Fibroblast of villous mesenchyme (primary cell): ENCODE measurements at places on chromosomes 1 and 21. TPM values are rescaled to one million over a fixed set of nuclear protein-coding genes. Genes with fewer than 3 reads are reported as not detected.
A peak's percentile ranks its signal among the peaks of the same experiment; 100 is the strongest.

DNA sequence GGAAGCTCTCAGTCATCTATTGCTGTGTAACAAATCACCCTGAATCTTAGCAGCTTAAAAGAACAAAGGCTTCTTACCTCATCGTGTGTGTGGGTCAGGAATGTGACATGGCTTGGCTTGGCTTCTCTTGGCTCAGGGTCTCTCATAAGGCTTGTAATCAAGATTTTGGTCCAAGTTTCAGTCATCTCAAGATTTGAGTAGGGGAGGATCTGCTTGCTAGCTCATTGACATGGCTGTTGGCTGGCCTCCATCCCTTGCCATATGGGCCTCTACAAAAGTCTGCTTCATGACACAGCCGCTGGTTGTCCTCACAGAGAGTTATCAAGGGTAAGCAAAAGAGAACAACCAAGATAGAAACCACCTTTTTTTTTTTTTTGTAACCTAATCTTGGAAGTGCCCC, 207.7 kb downstream of the PTPRC start:
- DNase-seq: no peak

GRCh38 chr1:226919587-226919986, 20.5 kb upstream of the COQ8A start:
- DNase-seq: no peak

DNA sequence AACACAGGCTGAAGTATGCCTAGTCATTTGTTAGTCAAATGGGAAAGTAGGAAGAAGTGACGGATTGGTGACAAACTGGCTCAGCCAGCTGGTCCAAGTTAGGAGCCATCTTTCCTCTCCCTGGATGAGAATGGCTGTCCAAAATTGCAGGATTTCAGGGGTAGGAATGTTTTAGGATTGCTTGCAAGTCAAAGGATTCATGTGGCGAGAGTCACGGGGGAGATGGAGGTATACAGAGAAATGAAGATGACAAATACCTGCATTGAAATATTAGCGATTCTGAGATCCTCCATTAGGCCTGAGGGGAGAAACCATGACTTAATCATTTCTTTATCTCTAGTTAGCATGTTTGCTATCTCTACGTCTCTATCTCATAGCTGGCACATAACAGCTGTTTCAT, 41.8 kb upstream of the PIGC start:
- no peak for DNase-seq

- DNase-seq: no peak
These were observed 15.2 kb downstream of the STYXL2 start for GRCh38 chr1:167109125-167109524.

GRCh38 chr1:58739856-58740466, 40.1 kb upstream of the MYSM1 start:
- peak; percentile 74 for DNase-seq

DNA sequence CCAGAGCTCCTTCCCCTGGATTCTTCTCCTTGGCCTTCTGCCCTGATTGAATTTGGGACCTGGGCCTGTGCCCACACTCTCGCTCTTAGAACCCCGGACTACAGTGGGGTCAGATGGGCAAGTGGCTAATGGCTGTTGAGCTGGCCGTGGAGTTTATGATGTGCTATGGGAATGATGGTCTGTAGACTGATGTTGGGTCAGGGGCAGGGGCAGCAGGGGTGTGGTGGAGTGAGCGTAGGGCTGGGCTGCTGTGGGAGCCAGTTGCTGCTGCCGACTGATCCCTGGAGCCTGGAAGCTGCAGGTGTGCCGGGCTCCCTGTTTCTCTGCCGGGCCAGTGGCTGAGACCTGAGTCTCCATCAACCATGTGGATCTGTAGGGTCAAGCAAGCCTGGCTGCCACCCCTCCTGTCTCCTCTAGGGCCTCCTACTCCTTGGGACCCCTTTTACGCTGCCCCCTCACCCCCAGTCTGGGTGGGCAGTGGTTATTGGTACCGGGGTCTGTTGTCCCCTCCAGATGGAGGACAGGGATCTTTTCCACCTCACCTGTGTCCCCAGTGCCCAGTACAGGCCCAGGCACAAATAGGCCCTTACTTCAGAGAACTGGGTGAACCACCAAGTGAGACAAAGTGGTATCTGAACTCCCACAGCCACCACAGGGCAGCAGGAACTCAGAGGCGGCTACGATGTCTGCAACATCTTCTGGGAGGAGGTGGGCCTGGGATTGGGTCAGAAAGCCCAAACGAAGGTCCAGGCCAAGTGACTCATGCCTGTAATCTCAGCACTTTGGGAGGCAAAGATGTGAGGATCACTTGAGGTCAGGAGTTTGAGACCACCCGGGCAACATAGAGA, 5.1 kb downstream of the PODN start:
- no peak for DNase-seq

DNA sequence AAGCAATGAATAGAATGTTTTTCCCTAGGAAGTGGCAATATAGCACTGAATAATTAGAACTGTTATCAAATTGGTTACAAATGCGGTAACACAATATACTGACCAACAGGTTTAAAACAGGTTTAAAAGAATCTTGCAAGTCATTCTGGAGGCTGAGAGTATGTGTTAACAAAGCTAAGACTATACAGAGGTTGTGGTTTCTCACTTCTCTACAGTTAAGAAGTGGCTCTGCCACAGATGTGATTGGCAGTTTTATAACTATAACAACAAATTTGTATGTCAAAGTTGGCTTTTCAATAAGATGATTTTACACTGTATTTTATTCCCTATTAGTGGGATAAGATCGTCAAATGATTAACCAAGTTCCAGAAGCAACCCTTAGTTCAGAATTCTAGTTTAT, 7.1 kb downstream of the ANGEL2 start:
- no peak for DNase-seq

DNA sequence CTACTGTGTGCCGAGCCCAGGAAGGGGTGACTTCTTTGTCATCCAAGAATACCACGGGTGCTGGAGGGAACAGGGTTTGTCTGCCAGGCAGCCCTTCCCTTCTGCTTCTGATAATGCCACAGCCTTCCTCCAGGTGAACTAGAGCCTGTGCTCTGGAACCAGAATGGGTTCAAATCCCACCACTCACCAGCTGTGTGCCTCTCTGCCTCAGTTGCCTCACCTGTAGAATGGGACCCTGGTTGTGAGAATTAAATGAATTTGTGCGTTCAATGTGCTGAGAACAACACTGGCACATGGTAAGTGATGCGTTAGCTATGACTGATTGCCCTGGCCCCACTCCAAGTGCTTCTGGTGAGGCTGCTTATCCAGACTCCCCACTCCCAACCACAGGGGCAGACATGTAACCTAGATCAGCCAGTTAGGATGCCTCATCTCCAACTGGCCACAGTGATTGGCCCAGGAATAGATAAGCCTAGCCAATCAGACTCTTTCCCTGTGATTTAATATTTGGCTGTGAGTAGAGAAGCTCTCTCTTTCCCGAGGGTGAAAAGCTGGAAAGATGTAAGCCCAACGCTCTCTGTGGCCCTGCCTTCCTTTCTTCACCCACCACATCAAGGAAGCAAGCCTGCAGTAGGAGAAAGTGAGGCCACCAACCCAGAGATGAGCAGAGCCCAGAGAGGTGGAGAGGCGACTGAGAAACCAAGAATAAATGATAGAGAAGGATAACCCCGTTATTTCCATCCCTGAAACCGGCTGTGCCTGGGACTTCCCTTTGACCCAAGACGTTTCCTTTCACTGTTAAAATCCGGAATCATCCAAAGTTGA, 20.8 kb upstream of the LAPTM5 start:
- DNase-seq: peak; percentile 69

DNA sequence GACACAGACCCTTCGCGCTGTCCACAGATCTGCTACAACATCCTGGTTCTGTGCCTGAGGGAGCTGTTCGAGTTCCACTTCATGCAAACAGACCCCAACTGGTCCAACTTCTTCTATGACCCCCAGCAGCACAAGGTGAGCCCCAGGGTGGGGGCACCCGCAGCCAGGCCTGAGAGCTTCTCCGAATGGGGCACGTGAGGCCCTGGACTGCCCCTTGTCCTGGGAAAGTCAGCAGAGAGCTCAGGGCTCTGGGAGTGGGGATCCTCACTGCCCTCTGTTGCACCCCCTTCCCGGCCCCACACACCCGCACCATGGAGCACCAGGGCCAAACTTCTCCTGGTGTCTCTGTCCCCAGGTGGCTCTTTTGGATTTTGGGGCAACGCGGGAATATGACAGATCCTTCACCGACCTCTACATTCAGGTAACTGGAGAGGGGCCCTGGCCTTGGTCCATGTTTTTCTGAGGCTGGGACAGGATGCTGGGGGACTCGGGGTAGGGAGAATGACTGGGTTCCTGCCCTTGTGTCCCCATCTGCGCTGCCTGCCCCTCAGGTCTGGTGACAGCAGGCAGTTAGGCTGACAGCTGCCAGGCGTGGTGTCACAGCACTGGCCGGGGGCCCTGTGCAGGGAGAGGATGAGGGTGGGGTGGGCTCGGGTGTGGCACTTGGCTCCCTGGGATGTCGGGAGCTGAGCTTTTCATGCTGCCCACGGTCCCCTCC, 44.6 kb downstream of the COQ8A start:
- no peak for DNase-seq

LIN28A gene
- total RNA-seq: not detected in 2 replicates

DNA sequence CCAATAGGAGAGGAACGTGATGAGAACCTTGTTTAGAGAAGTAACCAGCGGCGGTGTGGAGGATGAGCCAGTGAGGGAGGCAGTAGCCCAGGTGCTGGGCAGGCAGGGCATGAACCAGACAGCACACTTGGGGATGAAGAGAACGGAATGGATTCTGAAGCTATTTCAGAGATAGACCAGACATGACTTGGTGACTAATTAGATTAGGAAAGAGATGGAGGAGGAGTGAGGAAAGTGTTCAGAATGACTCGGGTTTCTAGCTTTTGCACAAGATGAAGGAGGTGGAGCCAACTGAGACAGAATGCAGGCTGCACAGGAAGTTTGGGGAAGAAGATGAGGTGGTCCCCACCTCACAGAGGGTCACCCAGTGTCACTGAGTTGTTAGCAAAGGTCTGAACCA, 5.1 kb downstream of the PEF1 start:
- peak; percentile 89 for DNase-seq

GRCh38 chr1:37438869-37439343, 35.5 kb upstream of the ZC3H12A start:
- DNase-seq: no peak

DNA sequence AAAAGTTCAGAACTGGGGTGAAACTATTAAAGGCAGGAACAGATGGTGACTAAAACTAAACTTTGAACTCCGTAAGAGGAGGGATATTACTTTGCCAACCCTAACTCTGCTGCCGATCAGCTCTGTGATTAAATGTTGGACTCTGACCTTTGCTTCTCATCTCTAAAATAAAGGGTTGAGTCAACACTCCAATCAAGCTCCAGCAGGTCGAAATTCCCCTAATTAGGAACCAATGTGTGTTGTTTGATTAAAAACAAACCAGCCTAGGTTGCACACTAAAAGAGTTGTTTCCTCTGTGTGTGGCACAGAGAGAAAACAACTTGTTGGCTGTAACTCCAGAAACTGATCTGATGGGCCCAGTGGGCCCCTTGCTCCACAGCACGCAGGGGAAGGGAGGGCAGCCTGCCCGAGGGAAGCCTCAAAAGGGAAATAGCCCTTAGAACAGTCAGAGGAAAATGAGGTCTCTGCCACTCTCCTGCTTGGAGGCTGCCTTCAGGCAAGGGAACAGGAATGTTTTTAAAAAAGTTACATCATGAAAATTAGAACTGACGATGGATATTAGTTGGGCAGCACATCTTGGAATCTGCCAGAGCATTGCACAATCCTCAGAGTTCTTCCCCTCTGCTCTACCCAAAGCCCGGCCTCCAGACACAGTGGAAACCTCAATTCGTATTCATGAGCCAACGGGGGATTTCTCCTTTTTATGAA, 69.3 kb downstream of the KCTD3 start:
- peak; percentile 45 for DNase-seq

- DNase-seq: no peak
These were observed 50.5 kb downstream of the VCAM1 start for GRCh38 chr1:100769906-100770646.

- DNase-seq: peak; percentile 73
These were observed 12.9 kb downstream of the CAMK2N1 start for GRCh38 chr1:20472860-20473711.

TP73 gene
- not detected in 2 replicates for total RNA-seq

SH2D1B gene
- not detected in 2 replicates for total RNA-seq

GRCh38 chr1:94269921-94270320, 32.5 kb upstream of the ARHGAP29 start:
- DNase-seq: no peak

PROX1 gene
- under 0.01 TPM in 2 replicates for total RNA-seq

SETSIP gene
- 0.32 and 0.43 TPM in 2 replicates for total RNA-seq

GRCh38 chr1:201649761-201650622, 111.1 kb downstream of the NAV1 start:
- peak; percentile 87 for DNase-seq

GRCh38 chr1:23617084-23617521, 57.8 kb upstream of the ID3 start:
- no peak for DNase-seq

DNA sequence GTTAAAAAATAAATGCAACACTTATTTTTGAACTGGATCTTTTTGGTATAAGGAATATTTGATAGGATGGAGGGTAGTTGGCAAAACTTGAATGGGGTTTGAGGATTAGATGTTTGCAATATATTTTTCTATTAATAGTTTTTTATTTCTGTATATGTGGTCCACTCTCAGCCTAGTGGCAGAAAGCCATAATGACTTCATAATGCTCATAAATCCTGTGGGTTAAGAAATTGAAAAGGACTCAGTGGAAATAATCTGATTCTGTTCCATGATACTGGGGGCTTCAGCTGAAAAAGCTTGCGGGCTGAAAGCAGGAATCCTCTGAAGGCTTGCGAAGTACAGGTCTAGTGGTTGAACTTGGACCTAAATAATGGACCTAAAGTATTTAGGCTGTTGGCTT, 1028.6 kb upstream of the PRMT6 start:
- DNase-seq: no peak

DNA sequence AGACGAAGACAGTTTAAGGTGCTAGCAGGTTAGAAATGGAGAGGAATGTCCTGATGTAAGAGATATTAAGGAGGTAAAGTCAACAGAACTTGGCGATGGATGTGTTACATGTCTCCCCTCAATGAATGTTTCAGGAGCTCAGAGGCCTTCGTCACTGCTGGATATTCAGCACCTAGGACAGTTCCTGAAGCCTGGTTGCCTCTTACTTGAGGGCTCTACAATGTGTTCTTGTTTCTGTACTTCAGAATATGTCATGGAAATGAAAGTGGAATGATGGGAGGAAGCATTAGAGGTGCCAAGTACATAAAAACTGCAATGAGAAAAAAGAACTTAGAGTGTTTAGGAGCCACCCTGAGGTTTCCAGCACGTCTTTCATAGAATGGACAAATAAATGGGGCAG, 17.7 kb downstream of the TNR start:
- DNase-seq: peak; percentile 31

DNA sequence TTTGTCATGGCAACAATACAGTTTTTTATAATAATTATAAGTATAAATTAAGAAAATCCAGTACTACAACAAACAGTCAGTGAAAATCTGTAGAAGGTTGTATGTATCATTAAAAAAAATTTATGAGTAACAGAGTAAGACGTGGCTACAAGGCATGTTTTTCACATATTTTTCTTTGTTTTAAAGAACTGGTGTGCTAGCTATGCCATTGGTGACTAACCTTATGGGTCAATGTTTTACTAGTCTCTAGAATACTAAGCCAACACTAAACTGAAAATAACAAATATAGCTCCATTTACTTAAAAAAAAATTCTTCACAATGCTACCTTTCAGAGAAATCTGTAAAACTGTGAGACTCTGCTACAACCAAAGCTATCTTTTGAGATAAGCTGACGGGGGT, 261.5 kb downstream of the ADGRL2 start:
- DNase-seq: no peak

GRCh38 chr21:44051462-44051941, 39.4 kb downstream of the TRAPPC10 start:
- peak; percentile 71 for DNase-seq

OR6P1 gene
- total RNA-seq: not detected in 2 replicates

GRCh38 chr1:61301824-61302657, 219.7 kb downstream of the NFIA start:
- DNase-seq: peak; percentile 78
